HTR-8/SVneo (cell line): ENCODE measurements at places on chromosomes 6 and 20.

DNA sequence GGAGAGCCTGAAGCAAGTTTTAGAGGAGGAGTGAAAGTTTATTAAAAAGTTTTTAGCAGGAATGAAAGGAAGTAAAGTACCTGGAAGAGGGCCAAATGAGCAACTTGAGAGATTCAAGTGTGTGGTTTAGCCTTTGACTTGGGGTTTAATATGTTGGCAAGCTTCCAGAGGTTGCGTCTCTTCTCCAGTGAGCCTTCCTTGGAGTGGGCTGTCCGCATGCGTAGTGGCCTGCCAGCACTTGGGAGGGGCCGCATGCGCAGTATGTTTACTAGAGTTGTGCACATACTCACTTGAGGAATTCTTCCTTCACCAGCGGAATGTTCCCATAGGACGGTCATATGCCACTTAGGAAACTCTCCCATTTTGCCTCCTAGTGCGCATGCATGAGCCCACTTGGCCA is 235.2 kb downstream of the ALDH8A1 start:
- no peak for DNase-seq

DNA sequence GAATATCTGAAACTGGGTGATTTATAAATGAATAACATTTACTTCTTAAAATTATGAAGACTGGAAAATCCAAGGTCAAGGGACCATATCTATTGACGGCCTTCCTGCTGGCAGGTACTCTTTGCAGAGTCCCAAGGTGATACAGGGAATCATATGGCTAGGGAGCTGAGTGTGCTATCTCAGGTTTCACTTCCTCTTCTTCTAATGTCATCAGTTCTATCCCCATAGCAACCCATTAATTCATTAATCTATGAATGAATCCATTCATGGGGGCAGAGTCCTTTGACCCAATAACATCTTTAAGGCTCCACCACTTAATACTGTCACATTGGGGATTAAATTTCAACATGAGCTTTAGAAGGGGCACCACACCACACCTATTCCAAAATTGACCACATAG is 772.0 kb downstream of the HACE1 start:
- DNase-seq, result no peak

GRCh38 chr6:85576476-85576875 is 17.2 kb downstream of the SNX14 start:
- no peak for DNase-seq

GRCh38 chr6:46528961-46529750 is 37.9 kb upstream of the RCAN2 start:
- DNase-seq, result no peak

DNA sequence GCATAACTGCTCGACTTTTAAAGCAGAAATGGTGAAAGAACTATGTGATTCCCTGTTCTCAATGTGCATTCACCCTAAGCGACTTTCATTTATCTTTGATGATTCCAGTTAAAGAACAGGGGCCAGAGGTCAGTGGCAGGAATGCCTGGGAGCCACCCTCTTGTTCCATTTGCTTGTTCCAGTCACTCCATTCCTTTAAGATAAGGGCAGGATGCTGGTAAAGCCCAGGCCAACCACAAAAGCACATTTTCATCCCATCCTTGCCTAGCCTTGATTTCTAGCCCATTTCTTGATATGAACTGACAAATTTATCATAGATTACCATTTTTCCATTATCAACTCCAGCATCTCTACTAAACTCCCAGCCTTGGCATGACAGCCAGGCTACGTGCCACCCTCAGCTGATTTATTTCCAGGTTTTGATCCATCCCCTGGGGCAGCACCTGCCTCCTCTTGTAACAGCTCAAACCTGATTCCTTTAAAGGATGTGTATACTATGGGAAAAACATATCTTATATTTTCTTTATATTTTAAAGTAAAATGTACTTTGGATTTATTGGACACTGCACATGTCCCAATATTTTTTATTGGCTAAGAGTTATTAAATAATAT is 19.2 kb downstream of the HMGN3 start:
- no peak for DNase-seq
